ENCODE measurements at places on chromosomes 7 and 10. TPM values are rescaled to one million over a fixed set of nuclear protein-coding genes. Genes with fewer than 3 reads are reported as not detected.

SLC26A5 gene
- total RNA-seq, result 3.0 TPM

DNA sequence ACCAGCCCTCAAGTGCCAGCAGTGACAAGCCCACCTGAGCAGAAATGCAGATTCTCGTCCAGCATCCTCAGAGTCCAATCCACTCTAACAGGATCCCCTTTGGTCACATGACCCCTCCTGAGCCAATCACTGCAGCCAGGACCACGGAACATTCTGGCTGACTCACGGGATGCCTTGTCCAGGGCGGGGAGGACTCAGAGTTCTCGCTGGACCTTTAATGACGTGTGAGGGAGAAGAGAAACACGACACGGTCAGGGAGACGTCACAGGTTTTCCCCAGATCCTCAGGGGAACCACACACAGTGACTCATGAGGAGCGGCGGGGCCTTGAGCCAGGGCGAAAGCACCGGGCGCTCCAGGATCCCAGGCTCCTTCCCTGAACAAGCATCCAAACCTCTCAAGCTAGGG is 155.7 kb downstream of the PTPRN2 start:
- H3K27me3 ChIP-seq, result peaks cover 14% of the 10 kb centered on the region
- DNase-seq, result no peak
- H3K4me3 ChIP-seq, result no peak overlapping the region
- no peak overlapping the region for H3K27ac ChIP-seq
- peaks cover 27% of the 10 kb centered on the region for H3K36me3 ChIP-seq
- no peaks in the 10 kb centered on the region for H3K4me1 ChIP-seq

DNA sequence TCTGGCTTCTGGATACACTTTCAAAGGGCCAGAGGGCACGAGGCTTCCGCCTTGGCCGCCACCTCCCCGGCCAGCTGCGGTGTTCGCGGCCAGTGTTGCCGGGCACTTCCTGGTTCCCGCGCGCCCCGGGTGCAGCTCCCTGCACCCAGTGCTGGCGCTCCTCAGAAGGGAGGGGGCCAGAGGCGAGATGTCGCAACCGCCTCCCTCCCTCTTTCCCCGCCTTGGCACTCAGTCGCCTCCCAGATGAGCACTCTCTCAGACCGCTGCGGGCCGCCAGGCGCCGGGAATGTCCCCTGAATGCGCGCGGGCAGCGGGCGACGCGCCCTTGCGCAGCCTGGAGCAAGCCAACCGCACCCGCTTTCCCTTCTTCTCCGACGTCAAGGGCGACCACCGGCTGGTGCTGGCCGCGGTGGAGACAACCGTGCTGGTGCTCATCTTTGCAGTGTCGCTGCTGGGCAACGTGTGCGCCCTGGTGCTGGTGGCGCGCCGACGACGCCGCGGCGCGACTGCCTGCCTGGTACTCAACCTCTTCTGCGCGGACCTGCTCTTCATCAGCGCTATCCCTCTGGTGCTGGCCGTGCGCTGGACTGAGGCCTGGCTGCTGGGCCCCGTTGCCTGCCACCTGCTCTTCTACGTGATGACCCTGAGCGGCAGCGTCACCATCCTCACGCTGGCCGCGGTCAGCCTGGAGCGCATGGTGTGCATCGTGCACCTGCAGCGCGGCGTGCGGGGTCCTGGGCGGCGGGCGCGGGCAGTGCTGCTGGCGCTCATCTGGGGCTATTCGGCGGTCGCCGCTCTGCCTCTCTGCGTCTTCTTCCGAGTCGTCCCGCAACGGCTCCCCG is at the start of gene FFAR4:
TSS of gene FFAR4 (plus strand) at position 231 of the 842 bp plus-strand sequence. CDS start at position 287, 56 bp downstream.
- no peaks in the 10 kb centered on the region for H3K36me3 ChIP-seq
- peaks cover 15% of the 10 kb centered on the region for H3K27me3 ChIP-seq
- H3K4me1 ChIP-seq, result no peaks in the 10 kb centered on the region
- peak; percentile 21 for DNase-seq
- H3K4me3 ChIP-seq, result peak within 1 kb of the TSS; percentile 81

DNA sequence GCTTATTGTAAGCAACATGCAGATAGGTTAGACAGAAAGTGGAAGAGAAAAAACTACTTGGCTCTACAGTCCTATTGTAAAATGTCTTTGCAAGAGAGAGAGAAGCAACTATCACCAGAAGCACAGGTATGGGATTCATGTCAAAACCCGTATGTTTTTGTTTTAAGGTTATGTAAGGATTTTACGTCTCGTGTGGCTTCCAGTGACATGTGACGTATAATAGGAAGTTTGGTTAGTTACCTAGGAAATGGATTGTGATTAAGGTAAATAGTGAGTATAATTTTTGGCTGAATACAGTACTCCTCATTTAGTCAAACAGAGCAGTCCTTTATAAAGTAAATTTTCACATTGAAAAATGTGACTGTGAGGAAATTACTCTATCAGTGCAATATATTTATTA is 62.0 kb downstream of the PHF14 start:
- H3K27ac ChIP-seq, result peak overlapping the region; percentile 53
- no peaks in the 10 kb centered on the region for H3K36me3 ChIP-seq
- H3K4me3 ChIP-seq, result no peak overlapping the region
- DNase-seq, result no peak
- H3K4me1 ChIP-seq, result no peaks in the 10 kb centered on the region
- no peaks in the 10 kb centered on the region for H3K27me3 ChIP-seq

GRCh38 chr7:140972344-140972743 is 42.4 kb downstream of the MRPS33 start:
- peaks cover 3% of the 10 kb centered on the region for H3K27me3 ChIP-seq
- no peak overlapping the region for H3K4me3 ChIP-seq
- no peak overlapping the region for H3K27ac ChIP-seq
- no peaks in the 10 kb centered on the region for H3K4me1 ChIP-seq

GRCh38 chr10:12135631-12136030 is 6.2 kb downstream of the SEC61A2 start:
- H3K4me3 ChIP-seq, result no peak overlapping the region
- H3K36me3 ChIP-seq, result peaks cover 6% of the 10 kb centered on the region
- H3K27ac ChIP-seq, result no peak overlapping the region
- H3K4me1 ChIP-seq, result no peaks in the 10 kb centered on the region
- H3K27me3 ChIP-seq, result no peaks in the 10 kb centered on the region

DNA sequence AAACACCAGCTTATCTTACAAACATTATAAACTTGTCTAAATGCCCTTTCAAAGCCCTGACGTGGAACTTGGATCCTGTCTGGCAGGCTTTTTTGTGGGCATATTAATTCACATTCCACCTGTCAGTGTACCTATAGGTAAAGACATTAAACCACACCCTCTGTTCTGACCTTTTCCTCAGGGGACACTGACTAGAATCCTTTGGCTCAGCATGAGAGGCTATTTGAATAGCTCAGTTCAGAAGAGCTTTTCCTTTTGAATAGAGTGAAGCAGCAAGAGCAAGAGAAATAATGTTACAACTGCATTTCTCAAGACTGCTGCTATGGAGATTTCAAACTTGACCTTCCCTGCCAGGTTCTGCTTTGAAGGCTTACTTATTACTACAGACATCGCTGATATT is 76.9 kb downstream of the CYP51A1 start:
- no peak for DNase-seq
- H3K4me3 ChIP-seq, result no peak overlapping the region
- no peaks in the 10 kb centered on the region for H3K27me3 ChIP-seq
- H3K36me3 ChIP-seq, result no peaks in the 10 kb centered on the region

GRCh38 chr10:117619223-117619622 is 76.7 kb downstream of the EMX2 start:
- no peak overlapping the region for H3K27ac ChIP-seq
- H3K4me3 ChIP-seq, result no peak overlapping the region
- no peaks in the 10 kb centered on the region for H3K36me3 ChIP-seq
- peaks cover 3% of the 10 kb centered on the region for H3K4me1 ChIP-seq
- no peak for DNase-seq

DNA sequence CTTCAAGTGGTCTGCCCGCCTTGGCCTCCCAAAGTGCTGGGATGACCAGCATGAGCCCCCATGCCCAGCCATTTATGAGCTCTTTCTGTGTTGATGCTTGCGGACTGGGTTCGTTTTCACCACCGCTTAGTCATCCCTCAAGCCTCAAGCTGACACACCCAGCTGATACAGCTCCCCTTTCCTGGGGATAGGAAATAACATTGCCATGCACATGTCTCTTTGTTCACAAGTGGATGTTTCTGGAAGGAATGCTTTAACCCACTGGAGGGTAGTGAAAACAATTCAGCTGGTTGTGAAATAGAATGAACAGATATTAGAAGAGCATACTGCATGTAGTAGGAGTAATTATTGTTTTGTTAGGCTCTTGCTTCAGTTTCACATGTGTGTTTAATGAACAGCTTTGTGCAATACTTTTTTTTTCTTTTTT is 8.5 kb upstream of the METTL27 start:
- no peak for DNase-seq
- H3K27me3 ChIP-seq, result peaks cover 7% of the 10 kb centered on the region
- H3K36me3 ChIP-seq, result no peaks in the 10 kb centered on the region
- H3K27ac ChIP-seq, result no peak overlapping the region
- H3K4me3 ChIP-seq, result no peak overlapping the region

All from endothelial cell (in vitro differentiated cells).